ENCODE measurements at places on chromosomes 7 and 10.

GRCh38 chr7:32507414-32507813 is 12.1 kb downstream of the AVL9 start:
- no peak for DNase-seq

- DNase-seq = no peak
Observed at GRCh38 chr7:31853380-31853779, 166.4 kb downstream of the PPP1R17 start.

GRCh38 chr7:68518060-68518459 is 1080.2 kb upstream of the AUTS2 start:
- DNase-seq = no peak

- DNase-seq = no peak
Observed at GRCh38 chr7:124722292-124722691, 43.3 kb downstream of the GPR37 start.

DNA sequence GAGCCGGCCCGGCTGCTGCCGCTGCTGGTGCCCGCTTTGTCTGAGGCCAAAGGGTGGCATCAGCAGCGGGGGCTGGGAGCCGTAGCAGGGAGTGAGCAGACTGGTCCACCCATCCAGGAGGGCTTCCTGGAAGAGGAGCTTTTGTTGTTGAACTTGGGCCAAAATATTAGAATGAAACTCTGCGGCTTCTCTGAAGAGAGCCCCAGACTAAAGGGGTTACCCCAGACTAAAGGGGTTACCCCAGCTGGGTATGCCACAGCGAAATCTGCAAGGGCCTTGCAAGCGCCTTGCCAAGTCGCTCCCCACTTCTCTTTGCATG is 154.7 kb upstream of the ZMIZ1 start:
- no peak for DNase-seq

GRCh38 chr7:142313528-142313927 is 55.7 kb upstream of the PRSS58 start:
- DNase-seq = no peak

GRCh38 chr10:105149371-105149891 is 508.3 kb downstream of the SORCS3 start:
- no peak for DNase-seq

DNA sequence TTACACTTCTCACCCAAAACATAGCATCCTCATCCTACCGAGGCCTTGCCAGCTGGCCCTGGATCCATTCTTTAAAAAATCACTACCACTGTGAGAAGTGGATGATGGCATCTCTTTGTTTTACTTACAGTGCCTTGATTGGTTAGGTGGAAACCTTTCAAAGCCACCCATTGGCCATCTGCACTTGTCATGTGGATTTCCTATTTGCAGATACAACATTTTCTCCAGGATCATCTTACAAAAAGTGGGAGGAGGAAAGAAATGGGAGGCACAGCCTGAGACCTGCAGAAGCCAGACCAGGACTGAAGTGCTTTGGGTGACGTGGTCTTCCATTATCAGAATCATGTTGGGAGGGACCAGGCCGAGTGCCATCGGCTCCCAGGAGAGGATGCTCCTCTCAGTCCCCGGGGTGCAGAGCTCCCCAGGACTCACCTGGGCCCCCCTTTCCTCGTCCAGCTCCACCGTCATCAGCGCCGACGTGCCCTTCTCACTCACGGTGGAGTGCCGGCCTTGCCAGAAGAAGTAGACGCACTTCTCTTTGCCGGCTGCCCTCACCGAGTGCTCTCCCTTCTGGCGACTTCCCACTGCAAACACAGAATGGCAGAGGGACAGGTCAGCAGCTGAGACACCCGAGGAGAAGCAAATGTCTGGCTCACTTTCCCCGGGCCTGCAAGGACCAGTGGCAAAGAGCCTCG is 161.2 kb downstream of the SVIL start:
- DNase-seq = no peak

- no peak for DNase-seq
Observed at GRCh38 chr7:122515404-122515803, 183.5 kb downstream of the RNF133 start.

DNA sequence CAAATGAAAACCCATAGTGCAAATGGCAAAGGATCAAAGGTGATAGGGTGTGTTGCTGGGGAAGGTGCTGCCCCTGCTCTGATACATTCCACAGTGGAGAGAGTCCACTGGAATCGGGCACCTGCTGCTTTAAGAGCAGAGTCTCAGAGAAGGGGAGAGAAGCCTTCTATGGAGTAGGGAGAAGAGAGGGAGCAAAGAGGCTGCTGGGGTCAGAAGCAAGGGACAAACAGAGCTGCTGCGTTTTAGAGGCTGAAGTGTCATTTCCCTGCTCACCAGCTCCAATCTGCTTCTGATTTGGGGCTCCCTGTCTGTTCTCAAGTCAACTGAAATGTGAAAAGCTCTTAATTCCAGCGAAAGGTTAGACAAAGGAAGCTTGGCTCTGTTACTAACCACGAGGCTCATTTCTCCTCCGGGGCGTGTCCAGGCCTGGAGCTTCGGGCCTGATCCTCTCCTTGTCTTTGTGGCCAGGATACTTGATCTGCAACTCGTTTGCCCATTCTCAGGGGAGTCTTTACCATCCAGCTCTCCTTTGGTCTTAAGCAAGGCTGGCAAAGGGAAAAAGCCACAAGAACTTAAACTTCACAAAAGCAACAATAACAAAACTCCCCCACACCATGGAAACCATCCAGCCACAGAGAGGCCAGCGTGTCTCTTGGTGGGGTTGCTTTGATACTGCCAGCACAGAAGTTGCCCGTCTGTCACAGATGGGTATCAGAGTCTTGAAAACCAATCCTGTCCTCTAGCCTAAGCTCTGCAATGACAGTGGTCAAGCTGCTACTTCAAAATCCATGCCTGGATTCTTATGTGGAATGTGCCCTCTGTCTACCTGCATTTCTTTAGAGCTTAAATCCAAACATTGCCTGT is 692.6 kb downstream of the SUGCT start:
- DNase-seq = no peak

- no peak for DNase-seq
Observed at GRCh38 chr10:31268444-31269303, 50.3 kb upstream of the ZEB1 start.
